Activated CD4-positive, alpha-beta T cell treated with anti-CD3 and anti-CD28 coated beads, Interleukin-2, Interleukin-6, amounts not matched to agents 100 ng/mL and 50 ng/mL, durations not matched to agents 16 hours and 8 hours (primary cell): ENCODE measurements at places on chromosomes 12 and 14.

DNA sequence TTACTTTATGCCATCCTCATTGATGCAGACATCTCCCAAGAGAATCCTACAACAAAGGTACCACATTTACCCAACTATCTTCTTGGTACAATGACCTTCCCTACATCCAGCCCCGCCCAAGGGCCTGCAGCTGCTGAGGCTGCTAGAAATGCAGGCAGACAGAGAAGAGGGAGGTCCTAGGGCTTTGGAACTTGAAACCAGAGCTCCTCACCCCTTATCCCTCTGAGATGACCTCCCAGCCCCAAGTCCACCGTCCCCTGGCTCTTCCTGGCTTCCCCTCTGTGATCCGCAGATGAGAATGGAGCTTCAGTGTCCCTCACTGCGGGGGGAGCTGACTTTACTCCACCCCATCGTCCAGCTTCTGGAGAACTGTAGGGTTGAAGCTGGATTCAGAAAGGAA lies 1.6 kb upstream of the TNFRSF1A start:
- no peak for DNase-seq

GRCh38 chr12:72236071-72236705 lies 36.0 kb upstream of the TRHDE start:
- no peak for DNase-seq

DNA sequence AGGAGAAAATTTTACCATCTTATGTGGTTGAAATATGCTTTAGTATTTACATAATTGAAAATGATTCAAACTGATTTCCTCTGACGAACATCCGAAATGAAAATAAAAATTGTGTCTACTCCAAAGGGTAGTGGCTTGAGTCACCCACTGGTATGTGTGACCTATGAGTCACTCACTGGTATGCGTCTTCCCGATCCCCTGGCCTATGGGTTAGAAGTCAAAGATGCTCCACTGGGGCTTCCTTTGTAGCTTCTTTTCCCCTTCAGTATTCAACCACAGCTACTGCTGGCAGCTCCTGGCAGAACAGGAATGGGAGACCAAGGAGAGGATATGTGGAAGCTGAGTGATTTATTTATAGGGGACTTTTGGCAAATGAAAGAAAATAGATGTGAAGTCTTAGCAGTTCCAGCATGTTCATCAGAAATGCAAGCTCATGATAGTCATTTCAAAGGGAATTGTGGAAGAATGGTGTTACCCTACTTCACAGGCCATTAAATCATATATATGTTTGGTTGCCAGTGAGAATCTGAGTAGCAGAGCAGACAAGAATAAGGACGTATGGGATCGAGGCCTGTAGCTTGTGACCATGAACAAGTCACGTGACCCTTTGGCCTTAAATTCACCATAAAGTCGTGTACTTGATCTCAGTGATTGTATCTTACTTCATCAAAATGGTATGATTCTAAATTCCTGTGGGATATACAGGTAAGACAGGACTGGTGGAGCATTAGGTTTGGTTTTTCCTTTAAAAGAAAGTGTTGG lies 108.3 kb downstream of the CRADD start:
- peak; percentile 83 for DNase-seq

- no peak for DNase-seq
Measured at GRCh38 chr12:77494296-77494695, 336.4 kb upstream of the NAV3 start.

- peak; percentile 39 for DNase-seq
Measured at GRCh38 chr12:65278576-65279368, at the start of gene MSRB3. MSRB3 (plus strand) TSS chr12:65278683; CDS start chr12:65308580, 29,897 bp downstream.

- DNase-seq = no peak
Measured at GRCh38 chr12:2117541-2117940, 64.8 kb downstream of the CACNA1C start.

DNA sequence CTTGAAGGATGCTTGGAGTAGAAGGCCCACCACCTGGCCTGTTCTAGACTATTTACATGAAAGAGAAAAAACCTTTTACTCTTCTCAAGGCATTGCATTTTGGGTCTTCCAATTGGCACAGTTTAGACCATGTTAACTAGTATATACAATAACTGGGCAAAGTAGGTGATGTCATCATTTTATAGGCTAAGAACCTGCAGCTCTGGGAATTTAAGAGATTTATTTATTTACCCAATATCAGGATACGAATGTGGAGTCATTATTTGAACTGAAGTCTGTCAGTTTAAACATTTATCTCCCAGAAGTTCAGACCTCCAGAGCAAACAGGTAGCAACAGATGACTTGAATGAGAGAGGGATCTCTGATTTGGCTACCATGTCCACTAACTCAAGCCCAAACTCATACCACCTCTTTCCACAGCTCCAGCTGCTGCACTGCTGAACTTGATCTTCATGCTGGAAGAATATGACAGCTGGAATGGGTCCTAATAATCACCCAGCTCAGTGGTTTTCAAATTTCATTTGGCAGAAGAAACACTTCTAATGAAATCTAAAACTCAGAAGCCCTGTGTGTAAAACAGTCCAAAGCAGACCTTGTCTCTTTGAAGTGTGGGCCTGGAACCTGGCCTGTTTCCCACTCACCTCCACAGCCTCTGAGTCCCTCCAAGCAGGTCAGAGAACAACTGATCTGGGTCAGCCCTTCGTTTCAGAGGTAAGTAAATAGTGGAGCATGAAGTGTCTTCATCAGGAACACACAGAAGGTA lies 179.2 kb downstream of the EMP1 start:
- DNase-seq = no peak

- no peak for DNase-seq
Measured at GRCh38 chr12:3604748-3605586, 114.0 kb downstream of the PRMT8 start.

DNA sequence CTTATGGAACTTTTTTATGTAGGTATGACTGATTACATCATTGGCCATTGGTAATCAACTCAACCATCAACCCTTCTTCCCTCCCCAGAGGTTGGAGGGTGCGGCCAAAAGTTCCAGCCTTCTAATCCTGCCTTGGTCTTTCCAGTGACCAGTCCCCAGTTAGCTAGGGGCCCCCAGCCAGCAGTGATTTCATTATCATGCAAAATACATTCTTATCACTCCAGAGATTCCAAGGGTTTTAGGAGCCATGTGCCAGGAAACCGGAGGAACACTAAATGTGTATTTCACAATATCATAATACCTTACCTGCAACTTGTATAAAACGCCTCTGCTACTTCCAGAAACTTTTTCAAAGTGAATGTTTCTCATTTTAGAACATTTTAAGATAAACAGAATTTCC lies 181.5 kb upstream of the PELI2 start:
- DNase-seq = no peak

DNA sequence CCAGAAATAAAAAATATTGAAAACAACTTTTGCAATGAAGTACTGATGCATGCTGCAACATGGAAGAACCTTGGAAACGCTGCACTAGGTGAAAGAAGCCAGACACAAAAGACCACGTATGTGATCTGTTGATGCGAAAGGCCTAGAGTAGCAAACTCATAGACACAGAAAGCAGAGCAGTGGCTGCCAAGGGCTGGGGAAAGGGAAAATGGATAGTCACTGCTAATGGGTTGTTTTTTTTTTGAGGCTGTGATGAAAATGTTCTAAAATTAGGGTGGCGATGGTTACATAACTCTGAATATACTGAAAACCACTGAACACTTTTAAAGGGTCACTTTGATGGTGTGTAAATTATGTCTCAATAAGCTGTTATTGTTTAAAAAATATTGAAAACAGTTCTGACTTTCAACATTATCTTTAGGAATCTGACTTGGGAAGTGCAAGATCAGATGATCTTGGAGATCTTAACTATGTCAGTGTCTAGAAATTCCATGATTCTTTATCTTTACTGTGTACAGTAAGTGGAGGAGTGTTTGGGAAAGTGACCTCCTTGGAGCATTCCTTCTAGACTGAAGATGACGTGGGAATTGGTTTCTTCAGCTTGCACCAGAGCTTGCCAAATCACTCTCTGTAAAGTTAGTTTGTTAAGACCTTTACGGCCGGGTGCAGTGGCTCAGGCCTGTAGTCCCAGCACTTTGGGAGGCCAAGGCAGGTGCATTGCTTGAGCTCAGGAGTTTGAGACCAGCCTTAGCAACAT lies 12.4 kb downstream of the MLXIP start:
- DNase-seq = no peak

DNA sequence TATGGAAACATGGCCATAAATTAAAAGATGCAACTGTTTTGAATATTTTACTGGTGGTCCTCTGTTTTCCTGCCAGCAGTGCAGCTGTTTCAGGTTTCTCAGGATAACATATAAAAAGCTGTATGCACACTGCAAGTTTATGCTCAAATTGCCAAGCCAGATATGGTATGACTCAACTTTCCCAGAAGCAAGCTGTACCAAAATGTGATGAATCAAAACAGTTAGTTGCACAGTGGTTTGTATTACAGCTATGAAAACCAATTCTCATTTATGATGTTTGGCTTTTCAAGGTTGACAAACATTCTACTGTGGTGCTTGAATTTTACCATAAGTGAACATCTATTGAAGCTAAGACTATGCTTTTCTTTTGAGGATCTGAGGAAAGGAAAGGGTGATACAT lies 15.5 kb downstream of the TRMT5 start:
- peak; percentile 72 for DNase-seq

- no peak for DNase-seq
Measured at GRCh38 chr14:30673071-30673470, 51.0 kb downstream of the SCFD1 start.

GRCh38 chr12:67151886-67152285 lies 117.3 kb upstream of the CAND1 start:
- DNase-seq = no peak

DNA sequence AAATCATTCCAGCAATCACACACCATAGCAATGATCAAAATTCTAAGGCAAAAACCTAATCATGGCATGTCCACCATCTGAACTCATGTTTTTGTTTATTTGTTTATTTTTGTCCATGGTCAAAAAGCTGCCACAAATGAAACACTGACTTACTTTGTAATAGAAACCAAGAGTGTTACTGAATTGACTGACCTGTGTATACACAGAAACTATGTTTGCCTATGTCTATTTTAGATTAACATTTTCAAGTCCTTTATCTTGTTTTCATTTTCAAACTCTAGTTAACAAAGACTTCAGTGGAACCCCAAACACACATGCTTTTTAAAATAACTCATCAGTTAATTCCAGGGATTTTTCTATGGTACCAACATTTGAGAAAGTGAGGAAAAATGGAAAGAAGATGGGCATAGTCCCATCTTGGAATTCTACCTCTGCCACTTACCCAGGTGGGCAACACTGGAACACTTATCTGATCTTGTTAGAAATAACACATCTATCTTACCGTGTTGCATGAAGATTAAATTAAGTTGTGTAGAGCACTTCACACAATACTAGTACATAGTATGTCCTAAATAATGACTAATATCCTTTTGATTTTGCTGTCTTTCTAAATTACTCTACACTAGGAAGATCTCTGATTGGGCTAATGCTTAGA lies 6.4 kb downstream of the LUM start:
- DNase-seq = no peak

- DNase-seq = no peak
Measured at GRCh38 chr14:102746634-102747438, 30.4 kb upstream of the TRAF3 start.
